ENCODE measurements at places on chromosomes 13 and 19.

DNA sequence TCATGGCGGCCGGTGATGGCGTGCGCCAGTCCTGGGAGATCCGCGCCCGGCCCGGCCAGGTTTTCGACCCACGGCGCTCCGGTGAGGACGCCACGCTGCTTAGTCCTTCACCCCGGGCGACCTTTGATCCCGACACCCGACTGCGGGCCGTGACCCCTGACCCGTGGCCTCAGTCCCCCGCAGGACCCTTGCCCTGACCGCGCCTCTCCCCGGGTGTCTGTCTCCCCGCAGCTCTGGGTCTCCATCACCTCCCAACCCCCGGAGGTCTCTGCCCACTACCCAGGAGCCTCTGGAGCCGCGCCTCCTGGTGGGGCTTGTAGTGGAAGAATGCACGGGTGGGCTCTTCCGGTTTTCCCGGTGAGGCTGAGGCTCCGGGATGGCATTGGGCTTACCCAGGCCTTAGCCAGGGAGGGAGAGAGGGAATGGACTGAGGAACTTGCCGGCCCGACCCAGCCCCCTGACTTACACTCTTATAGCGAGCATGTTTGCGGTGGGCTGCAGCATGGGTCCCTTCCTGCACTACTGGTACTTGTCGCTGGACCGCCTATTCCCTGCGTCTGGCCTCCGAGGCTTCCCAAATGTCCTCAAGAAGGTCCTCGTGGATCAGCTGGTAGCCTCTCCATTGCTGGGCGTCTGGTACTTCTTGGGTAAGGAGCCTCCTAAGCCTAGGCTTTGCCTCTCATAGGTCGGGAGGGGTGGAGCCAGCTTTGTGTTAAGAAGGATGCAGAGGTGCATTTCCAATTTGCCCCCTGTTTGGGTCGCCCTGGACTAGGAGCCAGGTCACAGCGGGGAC lies 566 bp downstream of the MPV17L2 start:
- DNase-seq = no peak

DNA sequence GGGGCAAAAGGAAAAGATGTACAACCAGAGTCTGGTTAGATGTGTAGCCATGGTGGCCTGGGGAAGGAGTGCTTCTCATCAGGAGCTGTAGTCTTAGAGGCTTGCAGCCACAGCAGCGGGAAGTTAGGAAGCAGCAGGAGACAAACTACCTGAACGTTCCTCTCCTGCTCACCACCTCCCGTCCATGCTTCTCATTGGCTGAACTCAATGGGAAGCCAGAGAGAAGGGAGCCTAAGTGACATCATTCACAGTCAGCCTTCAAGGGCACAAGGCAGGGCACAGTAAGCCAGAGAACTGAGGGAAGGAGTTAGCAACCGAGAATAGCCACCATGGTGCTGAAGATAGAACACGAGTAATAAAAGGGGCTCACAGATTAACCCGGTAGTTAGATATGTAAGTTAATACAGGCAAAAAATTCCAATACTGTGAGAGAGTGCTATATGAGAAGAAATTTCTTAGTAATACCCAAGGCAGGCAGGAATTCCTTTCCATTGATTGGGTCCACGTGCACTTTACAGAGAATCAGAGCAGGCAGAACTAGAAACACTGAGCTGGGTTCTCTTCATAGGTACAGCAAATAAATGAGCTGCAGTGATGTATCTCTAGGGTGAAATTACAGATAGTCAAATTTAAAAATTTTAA lies 391.5 kb upstream of the DACH1 start:
- peak; percentile 12 for DNase-seq

GRCh38 chr19:33221638-33222037 lies 4.0 kb downstream of the SLC7A10 start:
- no peak for DNase-seq

DNA sequence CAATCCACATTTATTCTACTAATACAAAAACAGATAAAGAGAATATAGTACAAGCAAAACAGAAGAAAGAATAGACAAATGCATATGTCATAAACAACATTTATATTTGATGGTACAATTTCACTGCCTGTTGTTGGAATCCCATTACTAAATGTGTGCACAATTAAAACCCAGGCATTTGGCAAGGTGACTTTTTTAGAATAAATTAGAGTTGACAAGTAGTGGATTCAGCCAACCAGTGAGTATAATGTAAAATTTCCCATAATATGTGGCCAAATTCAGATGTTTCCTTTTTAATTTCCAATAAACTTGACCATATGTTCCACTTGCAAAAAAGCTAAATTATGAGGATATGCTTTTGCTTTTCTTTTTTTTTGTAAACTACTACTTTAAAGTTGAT lies 1578.8 kb downstream of the OLFM4 start:
- DNase-seq = no peak

DNA sequence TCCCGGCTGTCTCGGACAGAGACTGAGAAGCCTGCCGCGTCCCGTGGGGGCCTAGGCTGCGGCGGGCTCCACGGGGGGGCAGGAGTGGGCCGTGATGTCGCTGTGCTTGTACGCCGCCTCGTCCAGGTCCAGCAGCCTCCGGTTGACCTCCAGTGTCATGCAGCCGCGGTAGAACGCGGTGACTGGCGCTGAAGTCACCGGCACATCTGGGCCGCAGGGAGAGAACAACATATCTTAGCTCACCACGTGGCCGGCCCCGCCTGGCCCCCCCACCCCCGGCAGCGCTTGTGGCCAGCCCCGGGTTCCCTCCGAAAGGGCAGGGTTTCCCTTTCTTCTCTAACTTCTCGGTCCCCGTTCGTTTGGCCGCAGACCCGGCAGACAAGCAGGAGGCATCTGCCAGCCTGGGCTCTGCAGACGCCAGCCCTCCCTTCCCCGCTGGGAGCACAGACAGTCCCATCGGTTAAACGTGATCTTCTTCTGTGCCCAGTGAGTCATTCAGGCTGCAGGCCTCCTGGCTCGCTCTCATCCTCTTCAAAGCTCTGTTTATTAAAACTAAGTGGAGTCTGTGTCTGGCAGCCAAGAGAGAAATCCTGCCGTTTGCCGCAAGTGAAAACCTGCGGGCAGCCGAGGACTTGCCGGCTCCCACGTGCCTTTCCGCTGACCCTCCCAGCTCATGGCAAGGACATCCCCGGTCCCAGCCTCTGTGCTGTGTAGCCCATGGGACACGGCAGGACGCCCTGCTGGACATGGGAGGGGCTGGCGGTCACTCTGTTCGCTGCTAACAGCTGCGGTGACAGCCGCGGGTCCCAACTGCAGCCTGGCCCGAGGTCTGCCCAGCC lies 42.8 kb downstream of the GAS6 start:
- DNase-seq = peak; percentile 99

GRCh38 chr13:48233046-48233888 lies at the start of gene ITM2B:
ITM2B (plus strand) TSS chr13:48233206; CDS start chr13:48233361, 155 bp downstream.
- DNase-seq = peak; percentile 73

DNA sequence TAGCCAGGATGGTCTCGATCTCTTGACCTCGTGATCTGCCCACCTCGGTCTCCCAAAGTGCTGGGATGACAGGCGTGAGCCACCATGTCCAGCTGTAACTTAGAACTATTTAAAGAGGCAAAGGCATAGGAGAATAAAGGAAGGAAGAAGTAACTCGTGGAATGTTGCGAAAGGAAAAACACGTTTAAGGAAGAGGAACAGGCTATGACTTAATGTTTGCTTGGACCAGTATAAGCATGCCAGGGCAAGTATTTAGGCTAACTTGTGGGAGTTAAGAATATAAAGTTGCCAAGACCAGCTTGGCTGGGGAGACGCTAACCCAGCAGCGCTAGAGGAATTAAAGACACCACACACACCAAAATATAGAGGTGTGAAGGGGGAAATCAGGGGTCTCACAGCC lies 33.5 kb downstream of the ZNF844 start:
- no peak for DNase-seq

DNA sequence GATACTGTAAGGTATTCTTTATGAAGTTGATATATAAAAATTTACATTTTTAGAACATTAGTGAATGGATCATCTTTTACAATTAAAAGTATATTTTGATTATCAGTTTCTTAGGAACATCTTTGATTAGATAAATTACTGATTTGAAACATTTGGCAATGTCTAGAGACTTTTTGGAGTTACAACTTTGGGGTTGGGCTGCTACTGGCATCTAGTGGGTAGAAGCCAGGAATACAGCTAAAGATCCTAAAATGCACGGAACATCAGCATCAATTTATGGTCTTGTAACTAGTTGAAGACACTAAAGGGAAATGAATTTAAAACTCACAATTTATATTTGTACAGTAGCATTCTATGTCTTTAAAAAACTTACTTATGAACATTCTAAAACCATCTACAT lies 19.9 kb downstream of the POMP start:
- no peak for DNase-seq

GRCh38 chr13:52758114-52758513 lies 18.5 kb upstream of the CNMD start:
- DNase-seq = no peak

DNA sequence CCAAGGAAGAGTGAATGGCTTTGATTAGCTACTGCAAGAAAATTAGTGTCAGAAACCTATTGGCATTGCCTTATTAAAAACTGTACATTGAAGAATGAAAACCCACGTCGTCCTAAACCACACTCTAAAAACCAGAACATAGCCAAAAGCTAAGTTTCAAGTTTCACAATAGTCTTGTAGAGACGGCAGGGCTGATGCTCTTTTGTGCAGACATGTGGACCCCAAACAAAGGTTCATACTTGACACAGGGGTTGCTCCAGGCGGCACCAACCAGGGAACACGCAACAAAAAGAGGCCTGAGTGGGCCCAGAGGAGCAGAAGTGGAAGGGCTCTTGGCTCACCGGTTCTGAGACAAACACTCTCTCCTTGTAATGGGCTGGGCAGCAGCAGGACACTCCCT lies 28.6 kb upstream of the MIR17HG start:
- DNase-seq = no peak

GRCh38 chr13:98650396-98651107 lies 73.6 kb upstream of the STK24 start:
- DNase-seq = no peak

GRCh38 chr19:39160523-39160861 lies 34.9 kb downstream of the PAK4 start:
- no peak for DNase-seq

DNA sequence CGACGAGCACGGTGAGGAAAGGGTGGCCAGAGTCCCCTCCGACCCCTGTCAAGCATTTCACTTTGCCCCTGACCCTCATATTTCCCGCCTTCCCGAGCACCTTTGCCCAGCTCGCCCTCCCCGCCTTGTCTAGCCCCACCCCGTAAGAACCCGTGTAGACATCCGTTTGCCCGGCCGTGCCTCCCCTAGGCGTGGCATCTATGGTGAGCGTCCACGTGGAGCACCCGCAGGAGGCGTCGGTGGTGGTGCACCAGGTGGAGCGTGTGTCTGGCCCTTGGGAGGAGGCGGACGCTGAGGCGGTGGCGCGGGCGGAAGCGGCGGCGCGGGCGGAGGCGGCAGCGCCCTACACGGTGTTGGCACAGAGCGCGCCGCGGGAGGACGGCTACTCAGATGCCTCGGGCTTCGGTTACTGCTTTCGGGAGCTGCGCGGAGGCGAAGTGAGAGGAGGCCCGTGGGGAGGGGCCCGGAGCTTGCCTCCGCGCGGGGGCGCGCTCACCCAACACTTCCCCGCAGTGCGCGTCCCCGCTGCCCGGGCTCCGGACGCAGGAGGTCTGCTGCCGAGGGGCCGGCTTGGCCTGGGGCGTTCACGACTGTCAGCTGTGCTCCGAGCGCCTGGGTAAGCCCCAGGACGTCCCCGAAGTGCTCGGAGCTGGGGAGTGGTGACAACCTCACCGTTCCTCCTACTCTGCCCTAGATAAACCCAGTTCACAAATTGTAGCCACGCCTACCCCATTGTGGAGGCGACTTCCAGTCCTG lies 4.2 kb downstream of the LTBP4 start:
- DNase-seq = peak; percentile 61

DNA sequence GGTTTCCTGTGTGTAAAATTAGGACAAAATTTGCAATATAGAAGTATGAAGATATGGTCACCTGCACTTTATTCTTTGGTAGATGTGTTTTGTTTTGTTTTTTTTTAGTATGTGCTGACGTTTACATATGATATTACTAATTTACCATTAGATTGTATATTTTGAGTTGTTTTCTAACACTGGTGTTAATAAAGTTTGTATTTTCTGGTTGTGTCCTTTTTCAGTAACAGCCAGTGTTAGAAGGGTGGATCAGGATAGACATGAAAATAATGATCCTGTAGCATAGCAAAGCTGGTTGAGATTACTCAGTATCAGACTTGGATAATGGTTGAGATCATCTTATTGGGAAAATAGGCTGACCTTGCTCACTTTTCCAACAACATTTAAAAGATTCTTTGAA lies 6.2 kb downstream of the NAA16 start:
- no peak for DNase-seq

DNA sequence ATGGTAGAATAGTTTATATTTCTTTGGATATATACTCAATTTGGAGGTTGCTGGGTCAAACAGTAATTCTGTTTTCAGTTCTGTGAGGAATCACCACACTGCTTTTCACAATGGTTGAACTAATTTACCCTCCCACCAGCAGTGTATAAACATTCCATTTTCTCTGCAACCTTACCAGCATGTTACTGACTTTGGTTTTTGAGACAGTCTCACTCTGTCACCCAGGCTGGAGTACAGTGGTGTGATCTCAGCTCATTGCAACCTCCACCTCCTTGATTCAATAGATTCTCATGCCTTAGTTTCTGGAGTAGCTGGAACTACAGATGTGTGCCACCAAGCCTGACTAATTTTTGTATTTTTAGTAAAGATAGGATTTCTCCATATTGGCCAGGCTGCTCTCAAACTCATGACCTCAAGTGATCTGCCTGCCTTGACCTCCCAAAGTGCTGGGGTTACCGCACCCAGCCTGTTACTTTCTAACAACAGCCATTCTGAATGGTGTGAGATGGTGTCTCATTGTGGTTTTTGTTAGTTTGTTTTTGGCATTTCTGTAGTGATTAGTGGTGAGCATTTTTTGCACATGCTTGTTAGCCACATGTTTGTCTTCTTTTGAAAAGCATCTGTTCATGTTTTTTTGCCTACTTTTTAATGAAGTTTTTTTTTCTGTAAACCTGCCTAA lies 12.5 kb downstream of the ZNF714 start:
- DNase-seq = no peak

GRCh38 chr13:61913183-61913582 lies 497.5 kb upstream of the PCDH20 start:
- peak; percentile 32 for DNase-seq

DNA sequence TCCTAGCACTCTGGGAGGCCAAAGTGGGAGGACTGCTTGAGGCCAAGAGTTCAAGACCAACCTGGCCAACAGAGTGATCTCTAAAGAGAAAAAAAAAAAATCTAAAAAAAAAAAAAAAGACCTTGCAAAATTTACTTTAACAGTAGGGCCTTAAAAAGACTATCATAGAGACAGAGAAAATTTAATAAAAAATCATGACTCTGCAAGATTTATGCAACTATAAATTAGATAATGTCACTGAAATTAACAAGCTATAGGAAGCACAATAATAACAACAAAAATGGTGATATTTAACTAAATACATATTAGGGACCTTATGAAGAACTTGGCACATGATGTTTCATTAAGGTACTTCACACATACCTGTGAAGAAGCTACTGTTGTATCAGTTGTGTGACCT lies 11.2 kb downstream of the ZNF45 start:
- DNase-seq = no peak

Measured in fibroblast of skin of back (primary cell).